ENCODE measurements at places on chromosomes 12 and 14.

DNA sequence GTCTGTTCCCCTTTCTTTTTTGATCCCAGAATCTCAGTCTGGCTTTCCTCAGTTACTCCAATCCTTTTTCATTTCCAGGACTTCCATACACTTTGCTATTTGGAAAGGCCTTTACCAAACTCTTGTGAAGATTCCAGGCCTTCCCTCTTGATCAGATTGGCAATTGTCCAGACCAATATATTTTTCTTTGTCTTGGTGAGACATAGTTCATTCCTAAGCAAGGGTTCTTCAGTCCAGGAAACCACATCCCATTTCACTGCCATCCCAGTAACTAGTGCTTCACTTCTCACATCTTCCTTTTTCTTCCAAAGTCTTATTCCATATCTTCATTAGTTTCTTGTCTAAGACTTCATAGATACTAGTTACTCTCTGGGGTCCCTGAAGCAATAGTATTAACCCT, 2.1 kb upstream of the PTPRQ start:
- peak; percentile 3 for DNase-seq

- no peak for DNase-seq
Measured at GRCh38 chr12:24730489-24730896, 218.4 kb downstream of the BCAT1 start.

DNA sequence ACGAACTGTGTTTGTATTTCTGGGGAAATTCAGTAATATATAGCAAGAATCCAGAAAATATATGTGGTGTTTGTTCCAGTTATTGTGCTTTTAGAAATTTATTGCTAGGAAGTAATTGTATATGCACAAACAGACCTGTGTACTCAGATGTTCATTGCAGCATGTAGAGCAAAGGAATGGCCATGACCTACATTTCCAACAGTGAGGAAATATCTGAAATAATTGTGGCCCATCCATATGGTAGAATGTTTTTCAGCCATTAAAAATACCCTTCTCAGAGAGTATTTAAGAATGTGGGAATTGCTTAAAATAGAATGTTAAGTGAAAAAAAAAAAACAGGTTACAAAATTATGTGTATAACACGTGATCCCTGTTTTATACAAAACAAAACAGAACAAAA, 77.3 kb downstream of the TMX1 start:
- DNase-seq = no peak

DNA sequence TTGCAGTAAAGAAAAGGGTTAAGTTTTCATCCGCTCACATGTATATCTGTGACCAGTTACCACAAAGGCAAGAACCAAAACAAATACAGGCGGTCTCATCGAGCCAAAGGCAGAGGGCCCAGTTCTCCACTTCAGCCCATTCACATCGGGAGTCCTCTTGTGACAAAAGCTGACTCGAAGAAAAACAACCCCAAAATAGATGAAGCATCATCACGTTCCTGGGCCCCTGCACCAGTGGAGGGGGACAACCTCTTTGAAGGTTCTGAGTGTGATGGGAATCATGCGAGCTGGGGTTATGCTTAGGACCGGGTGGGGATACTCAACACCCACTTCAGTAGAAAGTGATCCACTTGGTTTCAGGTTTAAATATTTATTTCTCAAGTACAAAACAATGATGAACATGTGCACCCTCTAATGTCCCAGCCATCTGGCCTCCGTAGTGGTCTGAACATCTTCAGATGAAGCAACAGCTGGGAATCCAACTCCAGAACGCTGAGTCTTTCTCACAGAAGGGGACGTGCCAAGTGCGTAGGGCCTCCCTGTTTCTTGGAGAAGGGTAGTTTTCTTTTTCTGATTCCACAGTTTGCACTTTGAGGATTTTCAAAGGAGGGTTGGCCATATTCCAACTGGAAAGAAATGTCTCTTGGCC, 8.4 kb downstream of the GSC start:
- DNase-seq = no peak

GRCh38 chr12:109267361-109267760, 41.7 kb downstream of the FOXN4 start:
- no peak for DNase-seq

DNA sequence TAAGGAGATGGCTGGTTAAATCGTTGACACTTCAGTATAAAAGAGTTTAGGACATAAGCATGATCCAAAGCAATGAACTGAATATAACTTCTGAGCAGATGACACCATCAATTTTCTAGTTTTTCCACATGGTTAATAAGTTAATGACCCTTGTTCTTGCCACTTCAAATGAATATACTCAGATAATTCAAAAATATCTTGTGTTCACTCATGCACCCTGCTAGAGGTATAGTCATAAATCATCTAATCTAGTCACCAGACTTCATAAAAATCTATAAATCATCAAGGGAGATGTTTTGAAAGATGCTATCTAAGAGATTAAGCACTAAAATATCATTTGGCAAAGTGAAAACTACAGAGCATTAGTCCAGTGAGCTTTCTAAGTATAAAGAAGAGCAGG, 131.9 kb downstream of the MDGA2 start:
- DNase-seq = no peak
